ENCODE measurements at places on chromosomes 11 and 22.

- peaks cover 1% of the 10 kb centered on the region for H3K27me3 ChIP-seq
- no peak for DNase-seq
- no peak overlapping the region for H3K4me3 ChIP-seq
- no peaks in the 10 kb centered on the region for H3K36me3 ChIP-seq
Observed at GRCh38 chr11:68994161-68994893, 13.5 kb upstream of the MRGPRD start.

GRCh38 chr11:111736621-111737443 lies 29.4 kb downstream of the PPP2R1B start:
- H3K27me3 ChIP-seq = no peaks in the 10 kb centered on the region
- H3K4me1 ChIP-seq = peaks cover 4% of the 10 kb centered on the region
- H3K36me3 ChIP-seq = peaks cover 18% of the 10 kb centered on the region
- peak overlapping the region; percentile 31 for H3K27ac ChIP-seq
- H3K4me3 ChIP-seq = no peak overlapping the region

DNA sequence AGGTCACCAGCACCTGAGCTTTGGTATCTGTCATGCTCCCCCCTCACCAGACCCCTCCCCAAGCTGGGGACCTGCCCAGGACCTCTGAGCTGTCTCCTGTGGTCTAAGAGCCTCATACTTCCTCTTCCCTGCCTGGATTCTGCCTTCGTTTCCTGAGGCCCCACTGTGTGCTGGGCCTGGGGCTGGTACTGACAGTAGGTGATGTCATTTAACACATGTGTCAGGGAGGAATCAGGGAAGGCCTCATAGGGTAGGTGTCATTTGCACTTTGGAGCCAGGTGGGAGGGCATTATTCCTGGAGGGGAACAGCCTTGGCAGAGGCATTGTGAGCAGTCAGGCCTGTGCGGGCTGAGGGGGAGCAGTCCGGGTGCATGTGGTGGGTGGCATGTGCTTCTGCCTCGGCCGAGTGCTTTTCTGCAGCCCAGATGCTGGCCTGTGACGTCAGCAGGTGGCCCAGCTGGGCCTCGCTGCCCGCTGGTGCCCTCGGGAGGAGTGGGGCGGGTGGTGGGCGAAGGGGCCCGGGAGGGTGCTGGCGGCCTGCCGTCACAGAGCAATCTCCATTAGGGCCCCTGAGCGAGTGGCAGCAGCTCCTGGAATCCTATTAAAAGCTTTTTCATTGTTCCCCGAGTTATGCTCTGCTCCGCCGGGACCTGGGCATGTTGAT lies 9.1 kb downstream of the FLRT1 start:
- H3K27me3 ChIP-seq = no peaks in the 10 kb centered on the region
- DNase-seq = no peak
- no peak overlapping the region for H3K4me3 ChIP-seq
- no peaks in the 10 kb centered on the region for H3K36me3 ChIP-seq
- H3K4me1 ChIP-seq = no peaks in the 10 kb centered on the region

DNA sequence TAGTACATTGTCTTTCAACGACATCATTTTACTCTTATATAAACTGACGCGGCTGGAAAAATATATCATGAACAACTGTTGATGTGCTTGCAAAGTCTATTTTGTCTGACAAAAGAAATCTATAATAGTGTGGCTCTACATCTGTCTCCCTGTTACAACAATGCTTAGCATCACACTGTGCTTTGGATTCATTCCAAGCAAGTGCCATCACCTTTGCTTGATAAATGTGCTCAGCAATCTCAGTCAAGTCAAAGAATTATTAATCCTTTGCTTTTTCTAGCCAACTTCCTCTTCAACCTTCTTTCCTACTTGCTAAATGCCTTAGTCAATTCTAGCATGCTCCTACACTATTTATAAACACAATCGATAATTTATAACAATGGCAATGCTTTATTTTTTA lies 140.5 kb downstream of the FCHSD2 start:
- DNase-seq = no peak
- H3K36me3 ChIP-seq = peaks cover 23% of the 10 kb centered on the region
- no peak overlapping the region for H3K27ac ChIP-seq
- peaks cover 13% of the 10 kb centered on the region for H3K4me1 ChIP-seq

DNA sequence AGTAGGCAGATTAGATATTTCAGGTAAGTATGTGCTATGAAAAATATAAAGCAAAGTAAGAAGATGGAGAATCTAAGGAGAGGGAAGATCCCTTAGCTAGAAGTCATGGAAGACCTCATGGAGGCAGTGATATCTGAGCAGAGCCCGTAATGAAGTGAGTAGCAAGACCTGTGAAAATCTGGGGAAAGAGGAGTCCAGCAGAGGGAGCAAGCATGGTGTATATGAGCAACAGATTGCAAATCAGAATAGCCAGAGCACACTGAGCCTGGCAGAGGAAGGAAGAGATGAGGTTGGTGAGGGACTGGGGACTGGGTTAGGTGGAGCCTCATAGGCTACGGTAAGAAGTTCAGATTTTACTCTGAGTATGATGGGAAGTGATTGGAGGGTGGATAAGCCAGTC lies 9.4 kb downstream of the LHFPL7 start:
- peaks cover 2% of the 10 kb centered on the region for H3K27me3 ChIP-seq
- H3K4me3 ChIP-seq = no peak overlapping the region
- no peak for DNase-seq

DNA sequence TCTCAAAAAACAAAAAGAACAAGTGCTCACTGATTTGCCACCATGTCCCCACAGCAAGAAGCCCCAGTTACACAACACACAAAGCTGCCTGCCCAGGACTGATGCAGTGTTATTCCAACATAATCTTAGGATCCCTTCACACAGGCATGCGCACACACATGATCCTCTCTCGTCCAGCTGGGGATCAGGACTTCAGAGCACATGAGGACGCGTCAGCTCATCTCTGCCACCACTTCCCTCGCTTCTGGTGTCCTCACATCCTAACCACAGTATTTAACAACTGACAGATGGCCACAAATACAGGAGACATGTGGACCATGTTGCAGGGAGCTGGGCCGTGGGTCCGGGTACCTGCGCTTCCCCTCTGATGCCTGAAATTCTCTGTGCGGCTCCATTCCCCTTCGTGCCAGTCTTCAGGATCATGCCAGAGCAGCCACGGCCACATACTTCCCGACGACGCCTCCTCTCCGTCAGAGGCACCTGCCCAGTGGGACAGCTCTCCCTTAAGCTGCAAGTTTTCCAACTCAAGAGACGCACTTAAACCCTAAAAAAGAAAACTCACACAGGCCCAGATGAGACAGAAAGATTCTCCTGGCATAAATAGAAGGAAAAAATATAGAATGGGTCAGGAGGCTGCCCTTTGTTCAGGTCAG lies 68.3 kb downstream of the PACSIN2 start:
- DNase-seq = no peak
- no peak overlapping the region for H3K4me3 ChIP-seq
- H3K4me1 ChIP-seq = peaks cover 28% of the 10 kb centered on the region
- no peaks in the 10 kb centered on the region for H3K36me3 ChIP-seq
- H3K27ac ChIP-seq = no peak overlapping the region

DNA sequence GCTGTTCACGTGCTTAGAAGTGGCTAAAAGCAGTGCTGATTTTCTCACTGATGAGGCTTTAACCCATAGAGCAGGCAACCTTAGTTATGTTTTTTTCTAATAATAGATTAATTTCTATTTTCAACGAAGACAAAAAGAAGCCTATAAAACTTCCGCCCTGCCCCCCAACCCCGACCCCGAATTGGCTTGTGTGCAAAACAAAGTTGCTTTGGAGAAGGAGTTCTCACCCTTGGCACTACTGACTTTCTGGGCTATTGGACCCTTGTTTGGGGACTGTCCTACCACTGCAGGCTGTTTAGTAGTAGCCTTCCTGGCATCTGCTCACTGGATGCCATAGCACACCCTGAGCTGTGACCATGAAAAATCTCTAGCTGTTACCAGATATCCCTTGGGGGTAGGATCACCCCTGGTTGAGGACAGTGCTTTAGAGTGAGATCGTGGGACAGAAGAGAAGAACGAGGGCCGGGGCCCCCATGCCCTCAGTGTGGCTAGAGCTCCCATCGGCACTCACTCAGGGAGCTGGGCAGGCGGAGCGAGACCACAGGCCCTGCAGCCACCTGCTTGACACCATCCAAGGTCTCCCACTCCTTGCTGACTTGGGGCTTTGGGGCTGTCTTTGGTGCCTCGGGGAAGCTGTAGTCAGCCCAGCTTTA lies 16.9 kb downstream of the SLC37A2 start:
- no peaks in the 10 kb centered on the region for H3K4me1 ChIP-seq
- no peak for DNase-seq
- no peaks in the 10 kb centered on the region for H3K36me3 ChIP-seq
- no peak overlapping the region for H3K27ac ChIP-seq

DNA sequence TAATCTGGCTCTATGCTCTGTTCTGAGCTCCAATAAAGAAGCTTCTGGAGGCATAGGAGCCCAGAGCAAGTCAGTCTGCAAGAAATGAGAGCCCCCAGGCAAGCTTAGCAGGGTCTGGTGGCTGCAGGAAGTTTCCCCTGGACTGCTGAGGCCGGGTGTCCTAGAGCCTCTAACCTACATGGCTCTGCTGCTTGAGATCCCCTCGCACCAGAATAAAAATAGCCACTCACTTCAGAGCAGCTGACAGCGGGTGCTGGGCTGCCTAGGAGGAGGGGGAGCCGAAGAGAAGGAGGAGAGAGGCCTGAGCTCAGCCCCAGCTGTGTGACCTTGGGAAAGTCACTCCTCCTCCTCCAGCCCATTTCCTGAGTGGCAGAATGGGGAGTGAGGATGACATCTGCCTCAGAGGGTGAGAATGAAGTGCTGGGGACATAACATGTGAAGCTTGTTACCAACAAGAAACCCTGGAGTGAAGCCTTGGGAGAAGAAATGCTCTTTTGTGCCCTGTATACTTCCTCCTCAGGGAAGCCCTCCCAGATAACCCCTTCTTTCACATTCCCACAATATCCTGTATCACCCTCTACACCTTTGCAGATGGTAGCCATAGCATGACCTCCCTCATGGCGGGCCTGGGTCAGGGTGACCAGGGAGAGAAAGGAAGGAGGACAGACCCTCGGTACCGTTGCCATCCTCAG lies 3.6 kb upstream of the INPP5J start:
- no peak overlapping the region for H3K27ac ChIP-seq
- H3K4me3 ChIP-seq = no peak overlapping the region
- no peaks in the 10 kb centered on the region for H3K36me3 ChIP-seq
- peaks cover 1% of the 10 kb centered on the region for H3K27me3 ChIP-seq

DNA sequence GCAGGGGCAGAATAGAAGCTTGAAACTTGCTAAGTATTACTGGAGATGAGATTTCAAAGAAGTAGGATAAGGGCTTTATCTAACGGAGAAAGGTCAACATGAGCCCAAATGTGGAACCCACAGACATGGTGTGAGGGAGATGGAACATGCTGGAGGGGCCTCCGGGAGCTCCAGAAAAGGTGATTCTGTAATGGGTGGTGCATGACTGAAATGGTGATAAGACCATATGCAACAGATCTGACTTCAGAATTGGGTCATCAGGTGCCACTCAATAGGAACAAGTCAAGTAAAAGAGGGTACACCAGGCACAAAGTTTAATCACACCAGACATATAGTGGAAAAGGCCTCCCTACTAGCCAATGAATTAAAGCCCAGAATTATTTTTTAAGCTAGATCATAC lies 7.9 kb upstream of the CEP295 start:
- peaks cover 22% of the 10 kb centered on the region for H3K4me1 ChIP-seq
- H3K36me3 ChIP-seq = no peaks in the 10 kb centered on the region
- no peak overlapping the region for H3K27ac ChIP-seq
- peaks cover 16% of the 10 kb centered on the region for H3K27me3 ChIP-seq
- no peak for DNase-seq
- H3K4me3 ChIP-seq = no peak overlapping the region

GRCh38 chr22:36736701-36737320 lies 33.3 kb upstream of the CACNG2 start:
- H3K36me3 ChIP-seq = no peaks in the 10 kb centered on the region
- no peaks in the 10 kb centered on the region for H3K4me1 ChIP-seq
- H3K27me3 ChIP-seq = peaks cover 6% of the 10 kb centered on the region
- no peak overlapping the region for H3K27ac ChIP-seq
- no peak overlapping the region for H3K4me3 ChIP-seq

DNA sequence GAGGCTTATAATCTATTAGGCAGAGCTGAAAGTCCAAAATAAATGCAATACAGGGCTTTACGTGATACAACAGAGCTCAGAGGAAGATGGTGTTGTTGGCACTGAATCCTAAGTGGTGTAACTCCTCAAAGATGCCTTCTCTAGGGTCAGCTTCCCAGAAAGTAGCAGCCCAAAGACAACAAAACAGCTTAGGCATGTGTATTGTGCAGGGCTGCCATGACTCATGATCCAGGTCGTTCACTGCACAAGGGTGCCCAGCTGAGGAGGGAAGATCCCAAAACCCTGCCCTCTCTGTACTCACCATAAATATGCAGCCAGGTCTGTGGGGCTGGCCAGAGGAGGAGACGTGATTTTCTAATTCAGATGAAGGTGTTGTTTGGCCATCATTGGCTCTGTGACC lies 59.4 kb upstream of the NNMT start:
- no peaks in the 10 kb centered on the region for H3K4me1 ChIP-seq
- H3K4me3 ChIP-seq = no peak overlapping the region
- peaks cover 7% of the 10 kb centered on the region for H3K27me3 ChIP-seq
- H3K36me3 ChIP-seq = no peaks in the 10 kb centered on the region

DNA sequence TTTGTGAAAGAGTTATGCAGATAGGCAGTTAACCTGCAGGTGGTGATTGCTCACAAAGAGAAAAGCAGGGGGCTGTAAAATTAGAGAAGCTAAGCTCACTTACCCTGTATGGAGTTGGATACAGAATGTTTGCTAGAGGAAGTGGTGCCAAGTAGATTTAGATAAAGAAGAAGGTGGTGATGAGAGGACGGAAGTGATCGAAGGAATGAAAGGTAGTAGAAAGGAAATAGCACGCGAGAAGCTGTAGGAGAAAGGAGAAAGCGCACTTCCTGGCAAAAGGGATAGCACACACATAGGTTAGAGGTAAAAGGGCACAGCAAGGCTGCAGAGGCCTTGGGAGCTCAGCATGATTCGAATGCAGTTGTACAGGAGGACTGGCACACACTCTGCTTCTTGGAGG lies 87.3 kb upstream of the CTSC start:
- H3K4me1 ChIP-seq = peaks cover 43% of the 10 kb centered on the region
- no peak for DNase-seq
- H3K36me3 ChIP-seq = peaks cover 9% of the 10 kb centered on the region
- H3K27ac ChIP-seq = peak overlapping the region; percentile 0
- no peaks in the 10 kb centered on the region for H3K27me3 ChIP-seq
- no peak overlapping the region for H3K4me3 ChIP-seq

- peaks cover 6% of the 10 kb centered on the region for H3K4me1 ChIP-seq
- H3K36me3 ChIP-seq = no peaks in the 10 kb centered on the region
- peaks cover 38% of the 10 kb centered on the region for H3K27me3 ChIP-seq
- no peak overlapping the region for H3K27ac ChIP-seq
- no peak for DNase-seq
Observed at GRCh38 chr11:18168372-18168771, 4.3 kb upstream of the MRGPRX4 start.

- no peak overlapping the region for H3K4me3 ChIP-seq
- no peak overlapping the region for H3K27ac ChIP-seq
- H3K27me3 ChIP-seq = no peaks in the 10 kb centered on the region
- H3K36me3 ChIP-seq = no peaks in the 10 kb centered on the region
- H3K4me1 ChIP-seq = no peaks in the 10 kb centered on the region
Observed at GRCh38 chr11:80860632-80861031, 1419.8 kb upstream of the TENM4 start.
